Stimulated activated CD4-positive, alpha-beta T cell treated with anti-CD3 and anti-CD28 coated beads, Interleukin-2, amount 100 ng/mL, for 24 hours (primary cell): ENCODE measurements at places on chromosomes 7 and 10.

- DNase-seq, result no peak
These were observed 29.8 kb upstream of the VCL start for GRCh38 chr10:73968098-73968521.

DNA sequence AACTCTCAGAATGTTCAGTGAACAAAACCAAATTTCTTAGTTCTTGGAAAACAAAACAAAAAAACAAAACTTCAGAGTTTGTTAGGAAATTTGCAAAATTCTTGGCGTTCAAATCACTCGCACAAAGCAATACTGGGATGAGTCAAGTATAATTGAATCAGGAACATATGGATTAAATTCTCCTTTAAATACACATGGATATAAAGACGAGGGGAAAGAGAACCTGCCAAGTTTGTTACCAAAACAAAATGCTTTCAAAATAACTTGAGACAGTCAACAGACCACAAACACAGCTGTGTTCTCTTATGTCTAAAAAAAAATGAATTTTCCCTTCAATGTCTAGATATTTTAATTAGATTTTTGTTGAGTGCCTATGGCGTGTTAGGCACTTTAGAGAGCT lies 93.5 kb upstream of the MPP7 start:
- no peak for DNase-seq

GRCh38 chr10:100183481-100183880 lies 2.3 kb downstream of the ERLIN1 start:
- DNase-seq, result no peak

- DNase-seq, result peak; percentile 20
These were observed at the start of gene CTTNBP2 for GRCh38 chr7:117873310-117874190. Gene CTTNBP2, minus strand, starts transcription at chr7:117873441. Its CDS starts 26 bp downstream, at chr7:117873415.

DNA sequence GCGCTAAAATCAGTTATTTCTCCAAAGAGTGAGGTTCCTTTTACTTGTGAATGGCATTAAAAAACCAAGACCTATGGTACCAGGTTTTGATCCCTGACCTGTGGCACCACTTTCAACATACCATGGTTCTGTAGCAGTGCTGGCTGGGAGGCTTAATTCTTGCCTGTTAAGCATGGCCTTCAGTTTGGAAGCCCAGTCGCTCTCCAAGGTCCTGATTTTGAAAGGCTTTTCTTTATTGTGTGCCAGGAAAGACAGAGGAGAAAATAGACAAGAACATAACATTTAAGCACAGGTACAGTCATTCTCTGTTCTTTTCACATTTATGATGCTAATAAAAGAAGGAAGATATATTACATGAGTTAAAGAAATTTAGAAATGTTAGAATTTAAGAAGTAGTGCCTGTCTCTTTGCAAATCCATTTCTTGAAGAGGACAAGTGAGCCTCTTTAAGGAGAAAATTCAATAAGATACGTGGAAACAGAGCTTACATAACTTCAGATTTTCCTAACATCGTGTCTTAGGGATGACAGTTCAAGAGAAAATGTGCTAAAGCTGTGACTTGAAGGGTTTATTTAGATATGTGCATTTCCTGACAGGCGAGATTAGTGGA lies 357.6 kb downstream of the DPP6 start:
- DNase-seq, result no peak

GRCh38 chr10:86263907-86264306 lies 102.7 kb downstream of the GRID1 start:
- no peak for DNase-seq

DNA sequence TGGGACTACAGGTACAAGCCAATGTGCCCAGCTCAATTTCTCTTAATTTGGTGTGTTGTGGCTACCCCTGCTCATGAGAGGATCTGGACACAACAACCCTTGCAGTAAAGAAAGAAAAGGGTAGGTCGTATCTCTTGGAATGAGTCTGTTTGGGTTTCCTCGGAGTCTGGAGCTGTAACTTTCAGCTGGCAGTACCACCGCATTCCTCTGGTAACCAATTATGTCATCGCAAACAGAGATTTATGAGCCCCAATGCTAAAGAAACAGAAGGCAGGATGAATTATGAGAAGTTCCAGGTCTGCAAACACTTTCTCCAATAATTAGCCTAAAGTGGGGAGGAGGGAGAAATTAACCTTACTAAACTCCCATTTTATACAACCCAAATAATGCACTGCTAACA lies 186.6 kb upstream of the NRP1 start:
- DNase-seq, result no peak

DNA sequence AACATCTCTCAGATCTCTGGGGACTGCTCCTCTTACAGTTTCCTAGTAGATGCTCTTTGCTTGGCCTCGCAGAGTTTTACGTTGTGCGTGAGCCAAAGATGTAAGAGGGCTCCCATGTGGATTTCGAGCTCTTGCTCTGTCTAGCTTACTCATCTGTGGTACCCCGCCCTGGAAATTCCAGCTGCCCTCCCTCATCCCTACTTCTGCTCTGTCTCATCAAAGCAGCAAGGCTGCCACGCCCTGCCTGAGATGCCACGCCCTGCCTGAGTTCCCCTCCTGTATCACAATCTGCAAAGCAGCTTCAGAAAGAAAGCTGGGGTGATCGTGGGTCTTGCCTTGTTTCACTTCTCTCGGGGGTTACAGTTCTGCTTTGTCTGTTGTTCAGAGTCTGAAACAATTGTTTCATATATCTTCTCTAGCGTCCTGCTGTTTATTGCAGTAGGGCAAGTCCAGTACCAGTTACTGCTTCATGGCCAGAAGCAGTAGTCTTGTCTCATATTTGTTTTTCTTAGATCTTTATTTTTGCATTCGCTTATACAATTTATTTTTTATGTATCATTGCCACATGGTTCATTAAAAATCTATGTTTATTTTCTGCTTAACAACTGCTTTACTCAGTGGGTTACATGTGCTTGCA lies 36.1 kb upstream of the CCNY start:
- no peak for DNase-seq

GRCh38 chr7:112792441-112792840 lies 2.2 kb upstream of the TMEM168 start:
- DNase-seq, result no peak

DNA sequence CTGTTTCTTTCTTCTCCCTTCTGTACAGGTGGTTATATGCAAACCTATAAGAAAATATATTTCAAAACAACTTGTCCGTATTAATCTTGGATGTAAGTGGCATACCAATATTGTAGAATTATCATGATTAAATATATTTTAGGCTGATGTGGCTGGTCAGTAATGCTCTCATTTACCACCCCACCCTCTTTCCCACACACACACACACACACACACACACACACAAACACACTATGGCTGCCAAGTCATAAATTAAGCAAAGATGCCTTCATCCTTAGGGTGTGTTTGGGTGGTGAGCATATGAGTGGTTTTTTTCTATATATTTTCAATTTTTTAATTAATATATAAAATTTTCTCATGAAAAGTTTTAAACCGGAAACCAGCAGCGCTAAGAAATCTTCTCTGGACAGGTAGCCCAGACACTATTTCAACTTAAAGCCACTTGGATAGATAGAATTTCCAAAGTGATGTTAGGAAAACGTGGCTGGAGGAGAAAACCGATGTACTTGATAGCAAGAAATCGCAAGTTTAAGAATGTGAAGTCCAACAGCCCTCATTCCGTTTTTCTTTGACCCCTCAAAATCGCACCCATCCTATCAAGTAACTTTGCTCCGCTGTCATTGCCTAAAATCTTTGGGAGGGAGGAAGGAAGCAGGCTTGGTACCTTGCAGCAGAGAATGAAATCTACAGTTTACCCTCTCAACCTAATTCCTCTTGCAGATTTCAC lies 171.7 kb downstream of the FAM107B start:
- no peak for DNase-seq

DNA sequence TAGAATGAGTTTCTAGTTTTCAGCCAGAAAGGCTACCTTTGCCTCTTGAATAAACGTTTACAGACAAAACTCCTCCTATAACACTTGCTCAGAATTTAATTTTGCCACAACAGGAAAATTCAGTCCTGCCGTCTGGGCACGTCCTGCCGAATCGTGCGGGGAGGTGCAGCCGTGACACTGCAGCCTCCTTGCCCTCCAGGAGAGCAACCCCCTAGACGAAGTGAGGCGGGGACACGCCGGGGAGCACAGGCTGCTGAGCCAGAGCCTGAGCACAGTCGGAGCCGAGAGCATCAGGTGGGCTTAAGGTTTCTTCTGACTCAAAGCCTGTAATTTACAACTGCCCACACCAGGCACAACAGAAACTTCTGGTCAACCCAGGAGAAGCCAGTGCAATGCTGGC lies 102.3 kb downstream of the DYNC2I1 start:
- DNase-seq, result no peak

- DNase-seq, result no peak
These were observed 9.3 kb downstream of the ARHGAP22 start for GRCh38 chr10:48595539-48595932.

- DNase-seq, result no peak
These were observed 61.9 kb downstream of the CACUL1 start for GRCh38 chr10:118692872-118693271.

DNA sequence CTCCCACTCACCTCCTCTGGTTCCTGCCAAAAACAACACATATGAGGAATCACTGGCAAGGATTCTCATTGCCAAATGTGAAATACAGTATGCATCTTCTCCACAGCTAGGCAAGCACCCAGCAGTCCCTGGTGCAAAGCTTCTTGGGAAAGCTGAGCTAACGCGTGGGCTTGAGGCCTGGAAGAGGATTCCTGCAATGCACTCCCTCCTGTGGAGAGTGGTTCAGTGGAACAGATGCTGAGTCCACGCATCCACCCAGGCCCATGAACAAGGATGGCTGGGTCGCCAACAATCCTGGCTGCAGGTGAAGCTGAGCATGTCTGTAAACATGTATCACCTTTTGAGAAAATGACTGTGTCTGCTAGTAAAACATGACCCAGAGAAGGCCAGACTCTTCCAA lies 113.2 kb upstream of the CHST15 start:
- DNase-seq, result no peak

DNA sequence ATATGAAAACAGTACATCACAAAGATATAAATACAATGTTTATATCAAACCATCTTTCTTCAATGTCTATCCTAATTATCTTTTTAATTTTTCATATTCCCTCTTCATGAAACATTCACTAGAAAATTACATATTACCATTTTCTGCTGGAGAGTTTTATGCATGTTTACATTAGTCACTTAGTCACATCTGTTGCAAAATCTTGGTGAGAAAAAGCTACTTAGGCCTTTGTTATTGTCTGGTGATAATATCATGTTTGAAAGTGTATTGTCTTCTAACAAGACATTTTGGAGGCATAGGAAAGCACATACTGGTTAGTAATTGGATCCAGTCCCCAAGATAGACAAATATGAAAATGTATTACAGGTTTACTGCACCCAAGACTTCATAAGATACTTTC lies 163.6 kb downstream of the GNAI1 start:
- DNase-seq, result no peak

DNA sequence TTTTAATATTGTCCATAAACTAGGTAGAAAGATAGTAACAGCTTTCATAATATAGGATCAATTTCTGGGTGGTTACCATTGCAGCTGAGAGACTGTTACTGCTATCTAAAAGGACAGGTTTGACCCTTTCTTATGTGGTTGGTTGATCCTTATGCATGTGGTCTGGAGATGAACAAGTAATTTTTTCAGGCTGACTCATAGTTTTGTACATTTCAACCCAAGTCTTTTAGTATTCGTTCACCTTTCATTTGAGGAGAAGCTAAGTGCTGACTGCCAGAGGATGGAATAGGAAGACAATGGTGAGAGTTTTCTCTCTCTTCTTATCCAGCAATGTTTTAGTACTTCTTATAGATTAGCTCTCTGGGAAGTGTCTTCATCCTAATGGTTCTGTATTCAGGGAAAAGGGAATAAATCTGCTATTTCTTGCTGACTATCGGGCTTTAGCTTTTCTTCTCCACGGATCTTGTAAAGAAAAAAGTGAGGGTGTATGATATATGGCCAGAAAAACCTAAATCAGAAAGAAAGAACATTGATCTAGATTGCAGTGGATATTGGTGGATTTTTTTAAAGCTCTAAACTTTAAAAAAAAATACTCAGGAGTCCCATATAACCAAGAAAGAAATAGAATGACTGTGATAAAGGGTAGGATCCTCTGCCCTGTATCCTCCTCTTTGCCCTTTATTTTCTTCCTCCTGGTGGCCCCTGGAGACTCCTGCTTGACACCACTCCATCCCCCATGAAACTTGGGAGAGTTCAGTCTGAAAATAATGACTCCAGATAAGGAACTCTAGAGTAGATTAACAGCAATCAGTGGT lies 88.0 kb downstream of the CPED1 start:
- no peak for DNase-seq

DNA sequence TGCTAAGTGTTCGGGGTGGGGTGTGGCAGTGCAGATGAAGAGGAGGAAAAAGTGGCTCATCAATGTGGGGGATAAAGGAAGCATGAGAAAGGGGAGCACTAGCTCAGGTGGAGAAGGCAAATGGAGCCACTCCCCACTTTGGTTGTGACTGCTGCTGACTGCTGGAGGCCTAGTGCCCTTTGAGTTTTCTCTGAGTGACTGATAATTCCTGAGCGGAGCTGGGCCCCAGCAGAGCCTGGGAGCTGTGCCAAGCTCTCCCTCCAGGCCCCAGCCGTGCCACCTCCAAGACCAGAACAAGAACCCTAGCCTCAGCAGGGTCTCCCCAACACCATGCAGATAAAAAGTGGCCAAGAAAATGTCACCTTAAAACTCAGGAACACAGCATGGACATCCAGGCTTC lies 9.7 kb upstream of the RASSF4 start:
- DNase-seq, result no peak
